NCI-H1417 (cell line): ENCODE measurements at places on chromosomes 2 and 18.

GRCh38 chr2:142983174-142983573 is 105.7 kb downstream of the KYNU start:
- no peak for DNase-seq

GRCh38 chr2:239433777-239434403 is 33.1 kb upstream of the HDAC4 start:
- DNase-seq: no peak

GRCh38 chr18:42611134-42611533 is 504.4 kb downstream of the RIT2 start:
- DNase-seq: no peak

- DNase-seq: no peak
Observed at GRCh38 chr18:2997846-2998564, 14.9 kb downstream of the LPIN2 start.

GRCh38 chr18:49726675-49726963 is 86.7 kb downstream of the ACAA2 start:
- DNase-seq: no peak

DNA sequence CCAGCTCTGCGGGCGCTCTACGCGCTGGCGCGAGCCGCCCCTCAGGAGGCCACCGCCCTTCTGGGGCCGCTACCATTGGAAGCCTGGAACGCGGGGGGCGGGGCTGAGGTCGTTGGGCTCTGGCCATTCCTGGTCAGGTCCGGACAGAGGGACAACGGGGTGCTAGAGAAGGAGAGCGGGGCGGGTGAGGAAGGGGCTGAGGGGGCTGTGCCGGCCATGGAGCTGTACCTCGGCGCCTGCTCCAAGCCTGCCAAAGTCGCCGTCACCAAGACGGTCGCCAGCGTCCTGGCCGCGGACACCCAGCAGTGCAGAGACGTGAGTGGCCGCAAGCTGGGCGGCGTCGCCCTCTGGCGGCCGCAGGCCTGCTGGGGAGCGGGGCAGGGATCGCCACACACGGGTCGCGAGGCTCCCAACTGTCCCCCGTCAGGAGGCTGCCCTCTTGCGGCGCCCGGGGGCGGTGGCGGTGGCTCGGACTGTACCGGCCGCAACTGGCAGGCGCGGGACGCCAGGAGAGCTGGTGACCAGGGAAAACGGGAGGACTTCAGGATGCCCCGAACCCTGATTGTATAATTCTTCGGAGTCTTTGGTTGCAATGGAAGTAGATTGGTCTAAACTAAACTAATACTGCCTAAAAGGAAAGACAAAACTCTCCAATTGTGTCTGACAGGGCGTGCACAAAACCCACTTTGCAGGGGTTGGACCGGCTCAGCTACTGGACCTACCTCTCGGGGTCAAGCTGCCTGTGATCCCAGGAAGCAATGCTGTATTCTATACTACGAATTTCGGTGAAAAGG is at the start of gene FSIP2:
FSIP2 (plus strand) TSS at position 126 of the 794 bp plus-strand sequence; CDS start at position 217, 91 bp downstream.
- DNase-seq: no peak

- peak; percentile 91 for DNase-seq
Observed at GRCh38 chr2:217434180-217434975, 568.4 kb downstream of the TNS1 start.

DNA sequence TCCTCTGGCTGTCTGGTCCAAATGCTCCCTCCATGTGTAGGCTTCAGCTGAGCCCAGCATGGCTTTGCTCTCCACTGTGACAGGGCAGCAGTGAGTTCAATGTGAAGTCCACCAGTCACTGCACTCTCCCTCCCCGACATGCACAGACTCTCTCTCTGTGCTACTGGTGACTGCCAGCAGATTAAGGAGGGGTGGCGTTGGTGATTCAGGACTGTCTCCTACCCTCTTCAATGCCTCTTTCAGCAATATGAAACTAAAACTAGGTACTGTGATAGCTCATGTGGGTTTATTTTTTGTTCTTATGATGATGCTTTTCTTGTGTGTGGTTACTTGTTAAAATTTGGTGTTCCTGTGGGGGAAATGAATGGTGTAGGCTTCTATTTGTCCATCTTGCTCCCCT is 201.0 kb upstream of the RBMS1 start:
- no peak for DNase-seq

GRCh38 chr2:20235655-20236305 is 10.8 kb upstream of the SDC1 start:
- no peak for DNase-seq

DNA sequence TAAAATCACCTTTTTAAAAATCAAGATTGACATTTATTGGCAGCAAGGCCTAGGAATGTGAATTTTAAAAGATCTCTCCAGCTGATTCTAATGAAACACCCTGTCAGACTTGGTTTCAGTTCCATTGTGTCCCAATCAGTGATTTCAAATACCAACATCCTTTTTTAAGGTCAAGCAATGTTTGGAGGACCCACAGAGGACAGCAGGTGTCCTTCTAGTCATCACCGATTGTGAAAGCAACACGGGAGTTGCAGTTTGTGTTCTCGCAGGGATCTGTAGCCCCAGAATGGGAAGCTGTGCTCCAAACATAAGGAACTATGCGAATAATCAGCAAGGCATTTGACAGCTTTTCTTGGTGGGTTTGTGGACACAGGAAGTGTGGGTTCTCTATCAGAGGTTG is 4.5 kb upstream of the KIDINS220 start:
- no peak for DNase-seq

GRCh38 chr2:33289961-33290360 is 186.5 kb upstream of the RASGRP3 start:
- DNase-seq: peak; percentile 90

DNA sequence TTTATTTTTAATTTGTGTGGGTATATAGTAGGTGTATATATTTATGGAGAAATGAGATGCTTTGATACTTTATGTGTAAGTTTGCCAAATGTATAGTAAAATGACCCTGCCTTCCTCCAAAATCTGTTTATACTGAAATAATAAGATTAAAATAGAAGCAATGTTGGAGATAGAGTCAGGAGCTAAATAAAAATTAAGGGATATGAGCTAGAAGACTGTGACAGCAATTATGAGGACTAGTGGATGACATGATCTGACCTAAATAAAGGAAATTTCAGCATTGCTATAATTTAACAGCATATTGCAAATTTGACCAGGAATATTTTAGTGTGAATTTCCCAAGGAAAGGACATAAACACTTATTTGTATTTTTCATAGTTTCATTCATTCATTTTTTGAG is 60.7 kb downstream of the ITGB6 start:
- no peak for DNase-seq

- peak; percentile 79 for DNase-seq
Observed at GRCh38 chr2:33291278-33292013, 185.0 kb upstream of the RASGRP3 start.

DNA sequence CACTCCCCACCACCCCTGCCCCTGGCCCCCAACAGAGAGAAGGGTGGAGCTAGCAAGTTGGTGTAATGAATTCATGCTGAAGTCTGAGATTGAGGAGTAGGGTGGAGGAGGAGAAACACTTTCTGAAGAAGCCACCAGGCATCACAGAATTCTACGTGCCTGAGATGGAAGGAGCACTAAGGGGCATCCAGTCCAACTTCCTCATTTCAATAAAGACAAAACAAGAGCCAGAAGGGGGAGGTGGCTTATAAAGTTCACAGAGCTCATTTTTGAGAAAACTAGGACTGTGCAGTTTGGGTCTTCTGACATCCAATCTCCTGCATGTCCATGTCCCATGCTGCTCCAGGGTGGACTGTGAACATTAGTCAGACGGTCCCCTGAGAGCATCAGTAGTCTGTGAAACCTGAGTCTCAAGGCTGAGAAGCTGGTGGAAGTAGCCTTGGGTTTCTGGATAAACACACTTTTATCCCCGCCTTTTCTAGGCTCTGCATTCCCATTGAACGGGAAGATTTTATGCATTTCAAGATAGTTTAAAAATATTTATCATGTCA is 77.7 kb downstream of the TRIM43 start:
- DNase-seq: no peak

GRCh38 chr2:121429119-121429903 is 101.4 kb upstream of the RNU4ATAC start:
- DNase-seq: no peak

GRCh38 chr18:67509741-67510391 is 6.7 kb downstream of the DSEL start:
- DNase-seq: no peak

DNA sequence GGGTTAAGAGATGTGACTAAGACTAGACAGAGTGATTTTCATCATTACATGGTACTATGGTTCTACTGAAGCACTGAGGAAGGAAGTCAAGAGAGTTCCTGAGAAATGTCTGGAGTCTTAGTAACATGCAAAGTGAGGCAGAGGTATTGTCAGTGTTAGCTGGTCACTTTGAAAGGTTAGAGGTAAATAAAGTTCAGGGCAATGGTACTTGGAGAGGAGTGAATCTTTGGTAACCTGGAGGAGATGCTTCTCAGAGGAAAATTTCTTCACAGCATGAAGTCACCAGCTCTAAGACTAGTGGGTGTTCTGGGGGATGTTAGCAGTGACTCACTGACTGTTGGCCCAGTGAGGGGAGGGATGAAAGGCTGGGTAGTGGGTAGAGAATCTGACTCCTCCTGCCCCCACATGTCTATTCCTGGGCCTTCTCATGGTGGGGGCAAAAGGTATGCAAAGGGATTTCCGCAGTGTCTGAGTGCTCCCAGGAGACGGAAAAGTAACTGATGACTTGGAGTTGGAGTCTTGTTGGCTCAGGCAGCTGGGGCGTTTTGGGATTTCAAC is 23.3 kb upstream of the IL1RN start:
- no peak for DNase-seq

DNA sequence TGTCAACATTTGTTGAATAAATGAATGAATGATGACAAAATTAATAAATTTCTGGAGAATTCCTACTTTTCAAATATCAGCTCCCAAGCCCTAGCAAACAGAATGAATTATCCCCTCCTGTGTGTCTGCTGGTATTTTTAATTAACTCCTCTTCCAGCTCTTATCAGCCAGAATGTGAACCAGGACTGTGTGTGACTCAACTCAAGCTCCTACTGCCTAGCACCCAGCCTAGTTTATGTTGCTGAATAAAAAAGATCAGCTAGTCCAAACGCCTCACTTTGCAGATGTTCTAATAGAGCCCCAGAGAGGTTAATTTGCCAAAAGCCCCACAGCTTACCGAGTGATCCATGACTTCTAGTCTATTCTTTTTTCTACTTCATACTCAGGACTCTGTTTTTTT is 50.3 kb downstream of the RABL2A start:
- DNase-seq: no peak
